Thyroid gland (tissue), 4 donors: ENCODE measurements at places on chromosomes 12 and 14. TPM values are rescaled to one million over a fixed set of nuclear protein-coding genes. Genes with fewer than 3 reads are reported as not detected.

DNA sequence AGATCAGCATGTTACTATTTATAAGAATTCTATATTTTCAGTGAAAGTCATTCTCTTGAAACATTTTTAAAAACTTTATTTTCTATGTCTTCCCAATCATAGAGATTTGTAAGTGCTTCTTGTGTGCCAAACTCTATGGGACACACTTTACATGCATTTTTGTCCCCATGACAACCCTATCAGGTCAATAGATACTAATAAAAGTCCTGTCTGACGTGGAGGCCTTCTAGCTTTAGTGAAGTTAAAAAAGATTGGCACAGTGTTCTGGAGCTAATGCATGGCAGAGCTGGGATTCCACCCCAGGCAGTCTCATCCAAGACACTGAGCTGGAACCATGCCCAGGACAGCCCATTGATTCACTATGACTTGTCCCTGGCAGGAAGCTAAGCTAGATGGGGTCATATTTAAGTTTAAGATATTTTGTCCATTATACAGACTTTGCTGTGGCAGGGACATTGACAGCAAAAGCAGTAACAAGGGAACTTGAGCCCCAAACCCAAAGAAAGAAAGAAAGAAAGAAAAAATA is 28.1 kb downstream of the TTC6 start:
- H3K27me3 ChIP-seq, result no peaks in the 10 kb centered on the region
- H3K4me3 ChIP-seq, result no peak overlapping the region
- H3K36me3 ChIP-seq, result no peaks in the 10 kb centered on the region
- H3K27ac ChIP-seq, result no peak overlapping the region
- no peak for DNase-seq

DNA sequence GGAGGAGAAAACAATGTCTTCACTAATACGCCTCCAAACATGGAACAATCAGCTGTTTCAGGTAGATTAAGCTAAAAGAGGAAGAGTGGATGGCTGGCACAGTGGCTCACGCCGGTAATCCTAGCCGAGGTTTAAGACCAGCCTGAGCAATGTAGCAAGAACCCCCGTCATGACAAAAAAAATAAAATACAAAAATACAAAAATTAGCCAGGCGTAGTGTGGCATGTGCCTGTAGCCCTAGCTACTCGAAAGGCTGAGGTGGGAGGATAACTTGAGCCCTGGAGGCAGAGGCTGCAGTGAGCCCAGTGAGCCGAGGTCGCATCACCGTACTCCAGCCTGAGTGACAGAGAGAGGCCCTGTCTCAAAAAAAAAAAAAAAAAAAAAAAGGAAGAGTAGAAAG is 1.2 kb upstream of the MED13L start:
- peaks cover 19% of the 10 kb centered on the region for H3K4me1 ChIP-seq
- peak; percentile 5 for DNase-seq
- H3K4me3 ChIP-seq, result peak overlapping the region; percentile 47
- H3K27ac ChIP-seq, result no peak overlapping the region
- H3K27me3 ChIP-seq, result no peaks in the 10 kb centered on the region

DNA sequence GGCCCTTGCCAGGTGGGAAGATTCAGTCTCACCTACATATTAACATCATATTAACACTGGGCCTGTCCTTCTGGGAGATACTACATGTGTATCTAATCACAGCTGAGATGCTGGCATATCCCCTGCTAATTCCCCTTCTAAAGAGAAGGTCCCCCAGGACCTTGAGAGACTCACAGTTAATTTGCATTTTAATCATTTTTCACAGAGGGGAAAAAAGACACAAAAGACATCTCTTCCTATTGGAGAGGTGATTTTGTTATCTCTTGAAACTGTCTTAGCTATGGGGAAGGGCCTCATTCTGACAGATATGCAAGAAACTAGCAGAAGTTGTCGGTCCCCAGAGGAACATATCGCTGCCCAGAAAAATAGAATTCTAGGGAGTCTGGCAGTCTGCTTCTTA is 7.5 kb downstream of the C14orf132 start:
- H3K27me3 ChIP-seq, result no peaks in the 10 kb centered on the region
- H3K27ac ChIP-seq, result no peak overlapping the region
- H3K4me3 ChIP-seq, result no peak overlapping the region
- H3K36me3 ChIP-seq, result no peaks in the 10 kb centered on the region

- no peaks in the 10 kb centered on the region for H3K27me3 ChIP-seq
- no peak overlapping the region for H3K27ac ChIP-seq
- DNase-seq, result no peak
- no peak overlapping the region for H3K4me3 ChIP-seq
Measured at GRCh38 chr12:65082406-65082805, 38.7 kb downstream of the WIF1 start.

CELA1 gene
- total RNA-seq, result not detected

DNA sequence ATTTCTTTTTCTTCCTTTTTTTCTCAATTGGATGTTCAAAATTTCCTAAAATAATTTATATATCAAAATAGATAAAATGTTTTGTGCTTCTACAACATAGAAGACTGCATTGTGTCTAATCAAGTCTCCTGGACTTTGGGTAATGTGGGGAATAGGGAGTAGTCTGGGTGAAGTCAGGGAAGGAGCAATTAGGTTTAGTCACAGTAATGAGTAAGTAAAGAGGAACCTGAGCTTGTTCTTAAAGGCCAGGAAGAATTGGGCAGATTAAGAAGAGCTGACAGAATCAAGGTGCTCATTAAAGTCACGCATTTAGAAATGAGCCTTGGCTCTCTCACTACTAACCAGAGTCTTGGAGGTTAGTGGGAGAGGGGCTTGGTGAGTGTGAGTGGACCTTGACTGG is 233.3 kb upstream of the SSTR1 start:
- H3K27ac ChIP-seq, result no peak overlapping the region
- H3K36me3 ChIP-seq, result no peaks in the 10 kb centered on the region
- peaks cover 12% of the 10 kb centered on the region for H3K4me1 ChIP-seq
- H3K4me3 ChIP-seq, result no peak overlapping the region

ERBB3 gene
- 14.7 TPM for total RNA-seq

RNF212B gene
- total RNA-seq, result 0.40 TPM

DNA sequence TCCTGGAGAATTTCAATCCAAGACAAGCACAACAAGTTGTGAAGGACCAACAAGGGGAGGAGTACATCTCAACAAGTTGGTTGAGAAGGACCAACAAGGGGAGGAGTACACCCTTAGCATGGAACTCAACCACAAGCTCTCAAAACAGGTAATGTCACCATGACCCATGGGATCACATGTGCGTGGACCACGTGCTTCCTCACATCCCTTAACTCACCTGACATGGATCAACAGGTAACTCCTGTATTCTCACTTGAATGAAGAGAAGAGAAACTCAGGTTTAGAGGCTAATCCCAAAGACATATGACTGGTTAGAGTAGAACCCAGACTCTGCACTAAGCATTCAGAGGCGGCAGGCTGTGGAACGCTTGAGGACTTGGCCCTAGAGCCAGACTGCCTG is 6.2 kb downstream of the CRACR2A start:
- H3K36me3 ChIP-seq, result no peaks in the 10 kb centered on the region
- H3K4me1 ChIP-seq, result no peaks in the 10 kb centered on the region
- DNase-seq, result no peak

DNA sequence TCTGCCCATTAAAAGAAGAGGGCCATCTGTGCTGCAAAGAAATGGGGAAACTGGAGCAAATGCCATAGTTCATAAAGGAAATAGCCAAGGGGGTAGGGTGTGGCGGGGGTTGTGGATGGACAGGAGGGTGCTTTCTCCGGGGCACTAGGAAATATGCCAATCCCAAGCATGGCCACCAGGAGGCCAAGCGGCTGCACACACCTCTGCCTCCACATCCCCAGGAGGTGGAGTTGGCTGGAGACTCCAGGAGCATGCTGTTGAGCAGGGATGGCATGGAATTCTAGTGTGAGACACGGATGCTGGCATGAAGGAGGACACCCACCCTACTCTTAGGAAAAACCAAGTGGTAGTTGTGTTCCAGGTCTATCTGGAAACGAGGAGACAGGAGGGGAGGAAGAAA is 25.2 kb downstream of the NID2 start:
- H3K36me3 ChIP-seq, result peaks cover 12% of the 10 kb centered on the region
- peaks cover 42% of the 10 kb centered on the region for H3K4me1 ChIP-seq
- no peak overlapping the region for H3K4me3 ChIP-seq
- DNase-seq, result peak; percentile 56

DNA sequence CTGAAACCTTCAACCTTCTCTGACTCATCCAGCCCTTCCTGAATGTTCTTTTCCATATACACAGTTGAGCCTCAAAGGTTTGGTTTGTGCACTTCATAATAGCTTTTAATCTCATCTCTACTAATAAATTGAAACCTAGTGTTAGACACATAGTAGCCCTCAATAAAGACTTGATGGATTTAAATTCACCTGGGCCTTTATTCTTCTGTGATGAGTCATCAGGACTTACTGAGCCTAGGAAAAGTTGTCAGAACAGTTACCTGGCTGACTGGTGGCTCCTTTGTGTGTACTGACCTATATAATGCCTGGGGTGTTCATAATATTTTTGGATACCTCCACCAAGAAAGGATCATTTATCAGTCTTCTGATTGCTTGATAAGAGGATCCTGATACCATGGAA is 86.4 kb upstream of the NTF3 start:
- no peak for DNase-seq
- no peak overlapping the region for H3K4me3 ChIP-seq
- H3K4me1 ChIP-seq, result no peaks in the 10 kb centered on the region
- no peaks in the 10 kb centered on the region for H3K36me3 ChIP-seq
- H3K27ac ChIP-seq, result no peak overlapping the region

OR6C75 gene
- total RNA-seq, result not detected

TAS2R30 gene
- total RNA-seq, result 10.4 TPM

GYS2 gene
- not detected for total RNA-seq

DNA sequence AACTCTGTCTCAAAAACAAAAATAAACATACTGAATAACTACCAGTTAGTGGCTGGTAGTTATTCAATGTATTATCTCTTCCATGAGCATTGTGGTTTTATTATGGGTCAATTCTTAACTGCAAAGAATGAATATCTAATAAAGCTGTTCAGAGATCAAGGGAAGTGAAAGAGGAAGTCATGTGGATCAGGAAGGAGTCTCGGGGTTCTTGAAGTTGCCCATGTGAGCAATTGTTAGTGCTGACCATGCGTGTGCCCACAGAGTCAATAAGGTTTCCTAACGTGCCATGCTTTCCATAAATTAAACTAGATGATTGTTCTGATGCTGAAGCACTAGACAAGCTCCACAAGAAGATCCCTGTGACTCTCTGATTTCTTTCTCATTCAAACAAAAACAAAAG is 136.5 kb upstream of the CPSF6 start:
- peaks cover 43% of the 10 kb centered on the region for H3K4me1 ChIP-seq
- DNase-seq, result no peak
- no peak overlapping the region for H3K4me3 ChIP-seq
- no peak overlapping the region for H3K27ac ChIP-seq
- no peaks in the 10 kb centered on the region for H3K36me3 ChIP-seq

COL2A1 gene
- not detected for total RNA-seq

REM2 gene
- not detected for total RNA-seq

- no peak for DNase-seq
- no peaks in the 10 kb centered on the region for H3K36me3 ChIP-seq
- H3K4me3 ChIP-seq, result no peak overlapping the region
- no peaks in the 10 kb centered on the region for H3K27me3 ChIP-seq
Measured at GRCh38 chr14:99554184-99554583, 49.8 kb downstream of the CCDC85C start.

DNA sequence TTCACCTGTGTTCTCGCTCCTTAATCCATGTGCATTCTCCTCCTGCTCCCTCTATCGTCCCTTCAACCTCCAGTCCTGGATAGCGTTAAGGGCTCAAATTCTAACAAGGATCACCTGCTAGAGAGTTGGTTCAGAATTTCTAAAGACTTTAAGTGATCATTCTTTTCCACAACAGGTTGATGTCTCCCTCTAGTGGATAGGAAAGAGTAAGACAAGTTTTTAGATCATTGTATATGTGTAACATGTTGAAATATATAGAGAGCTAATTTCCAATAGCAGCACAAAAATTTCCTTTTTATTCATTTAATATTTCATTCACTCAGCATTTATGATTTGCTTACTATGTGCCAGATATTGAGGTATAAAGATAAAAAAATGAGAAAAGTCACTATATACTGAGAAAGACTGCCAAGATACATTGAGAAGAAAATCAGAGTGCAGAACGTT is 9.3 kb upstream of the ESR2 start:
- H3K27me3 ChIP-seq, result no peaks in the 10 kb centered on the region
- no peak for DNase-seq
- no peak overlapping the region for H3K4me3 ChIP-seq
- H3K36me3 ChIP-seq, result no peaks in the 10 kb centered on the region
- no peak overlapping the region for H3K27ac ChIP-seq

GRCh38 chr12:47901063-47901717 is 3.6 kb downstream of the VDR start:
- no peak overlapping the region for H3K27ac ChIP-seq
- no peak for DNase-seq
- H3K4me3 ChIP-seq, result no peak overlapping the region

CCDC38 gene
- total RNA-seq, result not detected
